ENCODE measurements at places on chromosomes 11 and 22.

- DNase-seq: peak; percentile 59
Measured at GRCh38 chr11:75233754-75234172, 6.8 kb upstream of the TPBGL start.

DNA sequence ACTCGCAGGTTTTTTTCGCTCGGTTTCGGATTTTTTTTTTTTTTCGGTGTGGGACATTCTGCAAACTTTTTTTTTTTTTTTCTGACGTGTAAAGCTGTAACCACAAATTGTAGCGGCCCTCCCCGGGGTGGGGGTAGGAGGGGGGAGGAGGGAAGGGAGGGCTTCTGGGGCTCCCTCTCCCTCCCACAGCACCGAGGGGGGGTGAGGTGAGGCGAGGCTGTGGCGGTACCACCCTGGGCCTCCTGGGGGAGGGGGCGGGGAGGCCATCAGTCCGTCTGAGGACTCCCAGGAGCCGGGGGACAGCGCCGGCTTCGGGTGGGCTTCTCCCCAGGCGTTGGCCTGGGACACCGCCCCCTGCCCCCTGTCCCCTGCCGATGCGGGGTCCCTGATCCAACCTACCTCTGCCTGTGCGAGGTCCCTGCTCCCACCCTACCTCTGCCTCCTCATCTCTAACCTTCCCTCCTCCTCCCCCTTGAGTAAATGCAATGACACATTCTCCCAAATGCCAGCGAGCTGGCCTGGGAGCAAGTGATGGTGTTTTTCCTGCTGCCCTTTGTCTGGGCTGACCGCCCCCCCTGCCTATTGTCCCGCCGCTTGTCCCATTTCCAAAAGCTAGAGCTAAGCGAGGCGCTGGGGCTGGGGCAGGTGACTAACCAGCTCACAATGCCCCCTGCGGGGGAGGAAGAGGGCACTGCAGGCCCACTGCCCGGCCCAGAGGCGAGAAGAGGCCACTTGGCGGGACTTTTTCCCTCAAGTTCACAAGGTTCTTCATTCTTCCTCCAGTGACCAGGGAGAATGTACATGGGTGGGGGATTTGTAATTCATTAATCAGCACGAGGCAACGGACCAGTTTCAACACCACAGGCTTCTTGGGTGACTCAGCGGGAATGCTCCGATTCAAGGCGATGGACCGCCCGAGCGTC, 511 bp upstream of the CLCF1 start:
- peak; percentile 95 for DNase-seq

DNA sequence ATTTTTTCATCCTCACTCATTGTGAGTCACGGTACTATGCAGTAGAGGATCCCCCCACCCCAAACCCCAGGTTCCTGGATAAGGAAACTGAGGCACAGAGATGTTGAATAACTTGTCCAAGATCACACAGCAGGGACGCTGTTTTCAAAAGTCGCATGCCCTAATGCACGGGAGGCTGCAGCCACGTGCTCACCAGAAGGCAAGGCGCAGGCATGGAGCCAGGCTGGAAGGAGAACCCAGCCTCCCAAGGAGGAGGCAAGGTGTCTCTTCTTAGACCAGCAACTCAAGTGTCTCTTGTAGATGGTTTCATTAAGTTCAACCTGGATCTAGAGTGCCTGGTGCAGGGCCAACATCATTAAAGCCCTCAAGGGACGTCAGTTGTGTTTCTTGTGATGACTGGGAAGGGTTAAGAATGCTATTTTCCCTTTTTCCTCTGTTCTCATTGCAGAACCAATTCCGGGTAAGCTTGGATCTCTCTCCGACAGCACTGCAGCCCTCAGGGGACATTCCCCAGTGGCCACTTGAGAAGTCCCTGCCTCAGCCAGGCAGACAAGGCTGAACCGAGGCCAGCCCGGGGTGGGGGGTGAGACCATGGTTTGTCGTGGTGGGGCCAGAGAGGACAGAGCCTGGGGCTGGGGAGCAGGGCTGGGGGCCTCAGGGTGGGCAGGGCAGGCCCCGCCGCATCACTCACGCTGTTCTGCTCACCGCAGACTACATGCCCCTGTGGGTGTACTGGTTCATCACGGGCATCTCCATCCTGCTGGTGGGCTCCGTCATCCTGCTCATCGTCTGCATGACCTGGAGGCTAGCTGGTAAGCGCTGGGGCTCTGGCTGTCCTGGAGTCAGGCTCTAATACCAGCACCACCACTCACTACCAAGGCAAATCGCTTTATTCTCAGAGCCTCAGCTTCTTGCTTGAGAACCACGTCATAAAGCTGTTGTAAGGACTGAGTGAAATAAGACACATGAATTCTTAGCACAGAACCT, 15.7 kb downstream of the TMEM121B start:
- peak; percentile 50 for DNase-seq

DNA sequence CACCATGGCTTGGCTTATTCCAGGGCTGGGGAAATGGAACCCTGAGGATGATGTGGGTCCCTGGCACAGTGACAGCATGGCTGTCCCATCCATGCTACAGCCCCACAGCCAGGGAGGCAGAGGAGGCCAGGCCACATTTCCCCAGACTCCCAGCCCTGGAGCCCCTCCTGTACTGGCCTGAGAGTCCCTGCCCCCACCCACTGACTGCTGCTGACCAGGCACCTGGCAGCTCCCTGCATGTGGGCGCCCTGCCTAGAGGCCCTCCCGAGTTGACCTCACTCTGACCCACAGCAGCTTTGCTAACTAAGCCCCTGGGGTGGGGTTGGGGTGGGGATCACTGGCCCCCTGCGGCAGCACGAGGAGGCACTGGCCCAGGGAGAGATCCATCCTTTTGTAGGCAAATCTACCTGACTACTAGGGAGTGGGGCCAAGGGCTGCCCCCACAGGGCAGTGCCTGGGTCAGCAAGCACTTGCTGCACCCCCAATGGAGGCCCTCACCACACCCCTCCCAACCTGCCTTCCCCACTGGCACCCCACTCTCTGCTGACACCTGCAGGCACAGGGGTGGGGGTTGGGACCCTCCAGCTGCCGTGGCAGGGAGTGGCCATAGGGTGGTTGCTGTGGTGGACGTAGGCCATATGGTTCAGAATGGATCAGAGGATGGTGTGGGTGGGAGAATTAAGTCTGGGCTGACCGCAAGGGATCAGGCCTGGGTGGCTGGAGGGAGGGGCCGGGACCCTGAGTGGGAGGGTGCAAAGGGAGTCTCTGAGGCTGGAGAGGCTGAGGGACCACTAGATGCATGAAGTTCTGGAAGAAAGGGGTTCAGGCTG, 17.4 kb downstream of the ARVCF start:
- DNase-seq: no peak

GRCh38 chr11:113847111-113847510, 28.3 kb downstream of the USP28 start:
- DNase-seq: no peak
